GM12878 (cell line): ENCODE measurements at places on chromosomes 4 and X. TPM values are rescaled to one million over a fixed set of nuclear protein-coding genes. Genes with fewer than 3 reads are reported as not detected.

DNA sequence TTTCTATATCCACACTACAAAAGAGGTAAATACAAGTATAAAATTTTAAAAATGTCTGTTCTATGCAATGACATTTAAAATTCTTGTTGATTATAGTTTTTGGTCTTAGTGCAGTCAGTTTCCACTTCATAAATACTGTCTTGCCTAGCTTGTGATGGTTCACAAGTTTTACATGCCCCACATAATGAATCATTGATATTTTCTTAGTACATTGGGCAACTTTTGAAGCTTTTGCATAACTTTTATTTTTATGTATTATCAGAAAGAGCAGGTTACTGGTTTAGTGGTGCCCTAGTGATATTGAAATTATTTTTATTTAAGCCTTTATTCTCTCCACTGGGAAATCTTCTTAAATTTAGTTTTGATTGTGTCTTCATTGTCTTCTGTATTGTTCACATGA, 388.0 kb downstream of the CCSER1 start:
- no peak for DNase-seq

ZFP92 gene
- 0.03 TPM in 1 of 2 replicates, not detected in the other for polyA plus RNA-seq

DNA sequence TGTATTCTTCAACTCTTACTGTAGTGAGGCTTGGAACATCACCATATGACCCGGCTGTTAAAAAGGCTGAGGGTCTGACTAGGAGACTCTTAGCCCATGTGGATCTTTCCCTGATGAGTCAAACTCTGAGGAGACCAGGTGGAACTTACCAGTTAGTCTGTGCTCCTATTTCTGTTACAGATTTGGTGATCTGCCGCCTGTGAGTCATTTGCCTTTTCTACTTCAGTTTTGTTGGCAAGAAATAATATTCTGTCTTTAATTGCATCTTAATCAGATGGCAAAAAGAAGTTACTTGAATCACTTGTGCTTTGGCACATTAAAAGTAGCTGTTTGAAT, 48.4 kb downstream of the MTM1 start:
- DNase-seq = no peak

DNA sequence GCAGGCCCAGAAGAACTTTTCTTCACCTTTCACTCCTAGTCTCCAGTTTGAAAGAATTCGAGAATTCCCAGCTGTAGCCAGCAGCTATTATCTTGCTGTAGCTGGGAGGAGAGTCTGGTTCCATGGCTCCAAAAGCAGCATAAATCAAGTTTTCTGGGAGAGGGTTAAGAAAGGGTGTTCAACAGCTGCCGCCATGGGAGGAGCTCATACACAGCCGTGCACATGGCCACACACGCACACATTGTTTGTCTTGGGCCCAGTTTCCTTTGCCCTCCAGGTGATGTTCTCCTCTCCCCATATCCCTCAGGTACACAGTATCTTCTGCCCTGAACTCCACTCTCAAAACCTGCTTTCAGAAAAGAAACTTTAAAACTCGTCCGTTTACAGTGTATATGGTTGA, 4.1 kb upstream of the GPC3 start:
- no peak for DNase-seq

GRCh38 chr4:75566911-75567310, 11.0 kb downstream of the ODAPH start:
- DNase-seq = no peak

- no peak for DNase-seq
Measured at GRCh38 chr4:108979759-108980158, 216.9 kb upstream of the ETNPPL start.

- peak; percentile 19 for DNase-seq
Measured at GRCh38 chr4:42519803-42520417, 122.6 kb downstream of the SHISA3 start.

SLC26A1 gene
- 0.42 and 0.83 TPM in 2 replicates for polyA plus RNA-seq

DNA sequence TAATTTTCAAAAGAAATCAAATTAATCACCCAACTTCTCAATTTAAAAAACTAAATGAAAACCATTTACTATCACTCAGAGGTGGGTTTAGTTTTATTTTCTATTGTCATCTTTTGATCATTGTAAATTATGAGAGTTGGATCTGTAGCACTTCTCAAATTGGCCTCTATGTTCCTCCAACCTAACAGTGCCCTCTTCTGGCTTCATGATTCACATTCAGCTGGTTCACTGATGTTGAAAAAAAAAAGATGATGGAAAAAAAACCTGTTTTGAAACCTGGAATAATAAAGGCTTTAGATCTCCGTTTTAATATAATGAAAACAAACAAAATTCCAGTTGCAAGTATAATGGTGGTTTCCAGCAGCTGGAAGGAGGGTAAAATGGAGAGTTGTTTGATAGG, 2.4 kb upstream of the NBDY start:
- no peak for DNase-seq

GRCh38 chr4:42119886-42120285, 32.6 kb downstream of the BEND4 start:
- no peak for DNase-seq

DNA sequence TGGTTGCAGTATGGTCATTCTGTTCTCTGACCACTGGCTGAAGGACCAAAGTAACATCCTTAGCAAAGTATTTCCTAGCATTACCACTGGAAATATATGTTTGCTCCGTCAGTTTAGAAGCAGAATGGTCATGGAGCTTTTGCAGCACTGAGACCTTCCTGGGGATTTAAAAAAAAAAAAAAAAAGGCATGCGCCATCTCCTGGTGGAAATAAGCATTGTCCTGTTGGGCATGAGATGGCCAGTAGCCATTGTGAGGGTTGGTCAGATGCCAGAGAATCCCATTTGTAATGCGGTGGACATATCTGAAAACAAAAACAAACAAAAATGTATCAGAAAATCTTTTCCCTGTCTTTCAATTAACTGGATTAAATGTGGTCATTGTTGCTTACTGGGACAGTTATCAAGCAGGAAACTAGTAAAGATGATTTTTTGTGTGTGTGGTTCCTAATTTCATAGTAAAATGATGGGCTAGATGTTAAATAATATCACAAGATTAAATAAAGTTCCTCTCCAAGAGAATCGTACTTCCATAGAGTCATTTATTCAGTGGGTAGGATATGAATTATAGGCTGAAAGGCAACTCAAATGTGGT, 139.6 kb downstream of the SOWAHB start:
- no peak for DNase-seq

SPANXN4 gene
- not detected in 2 replicates for polyA plus RNA-seq

TMEM164 gene
- polyA plus RNA-seq = 2.1 and 2.4 TPM in 2 replicates

- DNase-seq = peak; percentile 37
Measured at GRCh38 chr4:36351082-36351666, 69.8 kb downstream of the DTHD1 start.

GRCh38 chr4:22474636-22475310, 41.1 kb downstream of the ADGRA3 start:
- DNase-seq = no peak

GRCh38 chrX:117455787-117456186, 660.8 kb downstream of the KLHL13 start:
- no peak for DNase-seq

OTC gene
- polyA plus RNA-seq = not detected in 2 replicates

DNA sequence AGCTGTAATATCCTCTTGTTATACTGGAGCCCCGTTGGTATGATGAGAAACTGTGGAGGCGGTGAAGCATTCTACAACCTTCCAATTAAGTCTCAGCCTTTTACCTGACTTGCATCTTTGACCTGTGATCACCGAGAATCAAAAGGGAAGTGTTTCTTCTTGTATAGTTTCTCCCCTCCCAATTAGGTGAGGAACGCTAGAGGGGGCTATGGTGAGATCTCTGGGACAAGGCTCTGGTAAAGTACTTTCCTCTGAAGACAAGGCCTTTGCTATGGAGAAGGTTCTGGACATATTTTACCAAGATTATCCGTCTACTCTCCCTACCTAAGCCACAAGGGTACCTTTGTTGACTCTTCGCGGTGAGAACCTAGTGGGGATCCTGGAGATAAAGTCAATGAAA, 111.3 kb downstream of the CBLL2 start:
- no peak for DNase-seq

DNA sequence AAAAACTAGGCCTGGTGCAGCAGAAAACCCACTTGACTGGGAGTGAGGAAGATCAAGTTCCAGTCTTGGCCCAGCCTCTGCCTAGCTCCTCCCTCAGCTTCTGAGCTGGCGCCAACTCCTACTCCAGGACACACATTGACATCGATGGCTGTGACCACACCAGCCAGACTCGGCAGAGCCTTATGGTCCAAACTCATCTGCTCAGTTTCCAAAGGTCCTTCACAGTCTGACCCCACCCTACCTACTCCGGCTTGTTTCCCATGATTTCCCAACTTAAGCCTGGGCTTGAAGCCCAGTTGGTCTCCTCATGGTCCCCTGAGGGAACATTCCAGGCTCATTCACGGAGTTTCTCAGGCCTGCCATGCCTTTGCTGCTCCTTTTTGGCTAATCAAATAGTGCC, 10.1 kb downstream of the ELF4 start:
- DNase-seq = no peak

DNA sequence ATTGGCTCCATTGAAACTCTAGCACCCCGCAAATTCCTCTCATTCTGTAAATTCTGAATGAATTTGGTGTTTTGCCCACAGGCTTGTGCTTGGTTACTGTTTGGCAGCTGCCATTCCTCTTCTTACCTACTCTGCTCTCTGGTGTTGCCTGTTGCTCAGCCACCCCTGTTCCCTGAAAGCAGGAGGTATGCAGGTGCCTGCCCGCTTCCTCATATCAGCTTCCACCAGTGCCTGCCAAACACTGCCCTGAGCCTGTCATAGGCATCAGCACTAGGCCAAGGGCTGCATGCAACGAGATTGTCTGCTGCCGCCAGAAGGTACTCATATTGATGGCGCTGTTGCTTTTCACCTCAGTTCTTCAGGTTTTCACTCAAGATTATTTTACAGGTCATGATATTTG, 978.1 kb downstream of the C4orf33 start:
- DNase-seq = no peak

DUSP9 gene
- not detected in 2 replicates for polyA plus RNA-seq

- DNase-seq = no peak
Measured at GRCh38 chr4:141447761-141448160, 188.6 kb upstream of the IL15 start.

- DNase-seq = no peak
Measured at GRCh38 chr4:24885342-24885741, 27.5 kb downstream of the CCDC149 start.

SMR3B gene
- not detected in 2 replicates for polyA plus RNA-seq

GRCh38 chr4:86043755-86044592, 315.9 kb downstream of the MAPK10 start:
- no peak for DNase-seq

NOX1 gene
- 0.08 TPM in 2 replicates for polyA plus RNA-seq

GRCh38 chrX:150547375-150548115, 20.9 kb upstream of the MTM1 start:
- DNase-seq = no peak

NPNT gene
- polyA plus RNA-seq = 64.7 and 70.5 TPM in 2 replicates

DNA sequence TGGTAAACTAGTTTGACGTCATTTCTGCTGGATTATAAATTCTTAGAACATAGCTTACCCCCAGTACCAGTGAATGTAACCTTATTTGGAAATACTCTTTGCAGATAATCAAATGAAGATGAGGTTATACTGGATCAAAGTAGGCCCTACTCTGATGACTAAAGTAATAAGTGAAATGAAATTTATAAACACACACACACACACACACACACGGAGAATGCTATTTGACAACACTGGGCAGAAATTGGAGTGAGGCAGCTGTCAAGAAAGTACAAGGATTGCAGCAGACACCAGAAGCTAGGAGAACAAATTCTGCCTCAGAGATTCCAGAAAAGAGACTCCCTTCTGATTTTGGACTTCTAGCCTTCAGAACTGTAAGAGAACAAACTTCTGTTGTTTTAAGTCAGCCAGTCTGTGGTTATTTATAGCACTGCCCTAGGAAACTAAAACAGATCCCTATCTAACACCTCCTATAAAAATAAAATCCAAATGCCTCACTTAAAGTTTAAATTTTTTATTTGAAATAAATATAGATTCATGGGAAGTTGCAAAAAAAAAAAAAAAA, 448.6 kb downstream of the PCDH18 start:
- DNase-seq = no peak
